Stimulated activated CD4-positive, alpha-beta T cell treated with anti-CD3 and anti-CD28 coated beads, Interleukin-1b, Interleukin-23, amount 100 ng/mL, for 1 hour (primary cell): ENCODE measurements at places on chromosomes 5 and 9.

DNA sequence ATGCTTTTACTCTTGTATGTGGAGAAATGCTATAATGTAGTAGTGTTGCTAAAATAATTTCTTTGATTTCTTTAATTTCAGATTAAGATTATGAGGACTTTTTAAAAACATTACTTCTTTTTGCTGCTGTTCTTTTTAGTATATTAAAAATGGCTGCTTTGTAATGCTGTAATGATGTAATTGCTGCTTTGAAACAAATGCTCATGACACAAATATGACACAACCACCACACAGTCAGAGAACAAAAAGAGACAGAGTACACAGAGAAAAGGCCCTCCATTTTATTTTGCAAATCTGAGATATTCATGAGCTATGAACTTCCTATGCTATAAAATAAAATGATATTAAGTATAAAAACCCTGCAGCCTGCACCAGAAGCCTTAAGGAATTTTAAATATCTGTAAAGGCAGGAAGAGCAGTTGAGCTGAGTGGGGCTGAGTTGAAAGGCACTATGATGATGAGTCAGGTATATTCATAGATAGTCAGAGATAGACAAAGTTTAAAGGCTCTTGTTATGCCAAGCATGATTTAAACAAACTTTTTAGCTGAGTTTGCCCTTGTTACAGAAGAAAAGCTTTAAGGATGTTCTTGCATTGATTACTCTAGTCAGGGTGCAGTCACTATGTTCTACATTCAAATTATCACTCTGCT lies 5.1 kb upstream of the POU5F2 start:
- no peak for DNase-seq

GRCh38 chr9:128321879-128322403 lies 306 bp downstream of the TRUB2 start:
- no peak for DNase-seq

- no peak for DNase-seq
These were observed 142.2 kb downstream of the SV2C start for GRCh38 chr5:76225336-76225735.

- no peak for DNase-seq
These were observed 97.3 kb downstream of the PRRT1B start for GRCh38 chr9:131642496-131643083.

GRCh38 chr5:90071066-90071465 lies 338.5 kb downstream of the CETN3 start:
- no peak for DNase-seq

- DNase-seq = no peak
These were observed 679 bp downstream of the DOLK start for GRCh38 chr9:128946571-128947276.
